ENCODE measurements at places on chromosomes 13 and 19.
A peak's percentile ranks its signal among the peaks of the same experiment; 100 is the strongest.

DNA sequence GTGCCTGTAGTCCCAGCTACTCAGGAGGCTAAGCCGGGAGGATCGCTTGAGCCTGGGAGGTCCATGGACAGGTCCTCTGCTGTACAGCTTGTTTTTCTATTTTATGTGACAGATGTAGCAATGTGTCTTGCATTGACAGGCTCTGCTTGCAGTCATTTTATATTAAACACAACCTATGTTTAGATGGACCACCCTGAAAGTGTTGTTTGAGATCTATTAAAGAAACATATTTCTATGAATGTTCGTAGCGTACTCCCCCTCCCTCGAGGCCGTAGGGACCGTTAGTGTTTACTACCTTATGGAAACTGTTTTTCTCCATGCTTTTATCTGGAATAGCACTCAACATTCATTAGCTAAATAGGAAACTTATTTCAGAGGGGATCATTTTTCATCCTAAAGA lies 64.9 kb upstream of the RNF113B start:
- no peak for DNase-seq

GRCh38 chr19:54949412-54949811 lies 2.1 kb upstream of the NLRP7 start:
- no peak for DNase-seq

DNA sequence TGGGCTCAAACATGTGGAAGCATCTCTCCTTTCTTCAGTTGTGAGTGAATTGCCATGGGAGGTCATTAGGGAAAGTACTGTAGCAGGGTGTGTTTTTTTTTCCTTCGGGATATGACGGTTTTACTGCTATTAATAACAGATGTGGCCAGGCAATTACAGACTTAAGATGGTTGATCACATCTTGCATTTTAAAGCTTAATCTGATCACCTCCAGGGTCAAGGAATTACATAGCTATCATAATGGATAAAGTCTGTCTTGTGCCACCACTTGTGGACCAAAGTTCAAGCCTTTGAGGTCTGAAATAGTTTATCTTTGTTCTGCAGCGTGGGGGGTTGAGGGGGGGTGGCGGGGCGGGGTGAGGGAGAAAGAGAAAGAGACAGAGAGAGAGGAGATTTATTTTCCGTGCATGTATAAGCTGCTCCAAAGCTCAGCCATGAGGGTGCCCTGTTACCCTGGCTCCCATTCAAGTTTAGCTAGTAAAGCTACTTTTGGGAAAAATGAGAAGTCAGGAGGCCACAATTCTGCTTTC lies 5.5 kb upstream of the SERP2 start:
- DNase-seq = no peak

GRCh38 chr19:38496116-38496515 lies 62.6 kb downstream of the RYR1 start:
- DNase-seq = no peak

GRCh38 chr13:80798576-80799133 lies 457.7 kb upstream of the SPRY2 start:
- no peak for DNase-seq

- peak; percentile 76 for DNase-seq
Measured at GRCh38 chr19:3095441-3096191, 1.5 kb downstream of the GNA11 start.

DNA sequence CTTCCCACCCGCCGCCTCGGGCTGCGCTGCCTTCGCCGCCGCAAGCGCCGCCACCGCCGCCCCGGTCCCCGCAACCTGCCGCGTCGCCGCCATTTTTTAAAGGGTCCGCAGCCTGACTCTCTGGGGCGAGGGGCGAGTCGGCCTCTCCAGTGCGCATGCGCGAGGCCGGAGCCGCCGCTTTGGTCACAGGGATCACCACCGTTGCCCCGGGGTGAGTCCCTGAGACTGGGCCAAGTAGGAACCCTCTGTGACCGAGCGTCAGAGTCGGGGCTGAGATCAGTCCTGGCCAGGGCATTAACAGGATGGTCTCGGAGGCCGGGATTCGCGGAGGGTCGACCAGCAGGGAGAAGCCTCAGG lies 42.6 kb downstream of the ZNF146 start:
- no peak for DNase-seq

- no peak for DNase-seq
Measured at GRCh38 chr13:96900986-96901385, 93.3 kb downstream of the OXGR1 start.

GRCh38 chr13:108060111-108060510 lies 155.2 kb downstream of the LIG4 start:
- no peak for DNase-seq
